ENCODE measurements at places on chromosomes 5 and 9.
A peak's percentile ranks its signal among the peaks of the same experiment; 100 is the strongest.

- DNase-seq: no peak
Measured at GRCh38 chr9:30758726-30759446, 1625.6 kb upstream of the ACO1 start.

- DNase-seq: no peak
Measured at GRCh38 chr5:7925961-7926695, 57.2 kb downstream of the MTRR start.

- no peak for DNase-seq
Measured at GRCh38 chr5:67195406-67196275, 958 bp downstream of the CD180 start.

DNA sequence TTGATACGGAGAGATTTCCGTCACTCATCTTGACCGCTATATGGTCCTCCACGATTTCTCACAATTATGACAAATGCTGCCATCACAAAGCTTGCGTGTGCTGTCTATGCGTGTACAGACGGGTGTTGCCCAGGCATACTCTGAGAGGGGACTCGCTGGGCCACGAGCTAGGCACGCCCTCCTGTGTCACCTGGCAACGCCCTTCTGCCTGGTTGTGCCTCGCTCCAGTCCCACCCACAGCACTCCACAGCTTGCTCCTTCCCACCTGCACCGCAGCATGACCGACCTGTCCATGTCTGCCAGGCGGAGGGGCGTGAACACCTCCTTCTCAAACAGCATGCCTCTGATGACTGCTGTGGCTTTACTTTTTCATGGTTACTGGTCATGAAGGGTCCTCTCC is 55.6 kb downstream of the CAMSAP1 start:
- no peak for DNase-seq

- no peak for DNase-seq
Measured at GRCh38 chr9:4362281-4362680, 62.4 kb upstream of the GLIS3 start.

GRCh38 chr9:93003552-93004407 is 54.7 kb upstream of the SUSD3 start:
- peak; percentile 53 for DNase-seq

GRCh38 chr5:154133591-154133990 is 56.9 kb upstream of the GALNT10 start:
- no peak for DNase-seq

GRCh38 chr5:107329850-107330249 is 340.9 kb downstream of the EFNA5 start:
- DNase-seq: no peak

DNA sequence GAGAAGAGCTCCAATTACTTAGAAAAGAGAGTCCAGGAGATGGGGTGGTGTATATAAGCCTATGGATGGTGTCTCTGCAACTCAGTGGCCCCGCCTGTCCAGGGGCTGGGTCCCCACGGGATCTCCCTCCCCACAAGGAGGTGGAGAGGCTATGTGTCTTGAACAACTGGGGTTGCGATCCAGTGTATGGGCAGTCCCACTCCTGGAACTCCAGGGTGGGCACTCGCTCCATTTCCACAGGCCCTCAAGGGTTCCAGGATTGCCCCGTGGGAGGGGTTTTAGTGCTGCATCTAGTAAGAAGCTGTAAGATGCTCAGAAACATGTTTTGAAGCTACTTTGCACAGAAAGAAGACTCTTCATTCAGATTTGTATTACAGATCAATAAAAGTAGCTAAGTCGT is 558 bp upstream of the SMAD5 start:
- DNase-seq: no peak

GRCh38 chr9:36064448-36065037 is 27.8 kb downstream of the RECK start:
- DNase-seq: no peak

- DNase-seq: no peak
Measured at GRCh38 chr9:3398232-3398648, 127.6 kb downstream of the RFX3 start.

GRCh38 chr5:36878392-36879082 is 2.0 kb downstream of the NIPBL start:
- DNase-seq: no peak

DNA sequence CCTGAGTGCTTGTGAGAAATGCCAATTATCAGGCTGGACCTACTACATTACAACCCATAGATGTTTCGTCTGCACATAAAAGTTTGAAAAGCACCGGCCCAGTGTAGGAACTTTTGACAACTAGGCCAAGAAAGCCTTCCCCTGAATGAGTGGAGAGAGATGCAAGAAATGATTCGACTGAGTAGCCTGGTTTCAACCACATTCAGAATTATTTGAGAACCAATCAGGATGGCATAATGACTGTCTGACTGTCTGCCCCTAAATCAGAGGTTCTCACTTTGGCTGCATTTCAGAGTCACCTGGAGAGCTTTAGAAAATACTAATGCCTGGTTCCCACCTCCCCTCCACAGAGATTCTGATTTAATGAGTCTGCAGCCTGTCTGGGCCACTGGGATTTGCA is 61.1 kb downstream of the FRMD3 start:
- DNase-seq: no peak

GRCh38 chr5:99349787-99350186 is 421.0 kb upstream of the CHD1 start:
- no peak for DNase-seq

DNA sequence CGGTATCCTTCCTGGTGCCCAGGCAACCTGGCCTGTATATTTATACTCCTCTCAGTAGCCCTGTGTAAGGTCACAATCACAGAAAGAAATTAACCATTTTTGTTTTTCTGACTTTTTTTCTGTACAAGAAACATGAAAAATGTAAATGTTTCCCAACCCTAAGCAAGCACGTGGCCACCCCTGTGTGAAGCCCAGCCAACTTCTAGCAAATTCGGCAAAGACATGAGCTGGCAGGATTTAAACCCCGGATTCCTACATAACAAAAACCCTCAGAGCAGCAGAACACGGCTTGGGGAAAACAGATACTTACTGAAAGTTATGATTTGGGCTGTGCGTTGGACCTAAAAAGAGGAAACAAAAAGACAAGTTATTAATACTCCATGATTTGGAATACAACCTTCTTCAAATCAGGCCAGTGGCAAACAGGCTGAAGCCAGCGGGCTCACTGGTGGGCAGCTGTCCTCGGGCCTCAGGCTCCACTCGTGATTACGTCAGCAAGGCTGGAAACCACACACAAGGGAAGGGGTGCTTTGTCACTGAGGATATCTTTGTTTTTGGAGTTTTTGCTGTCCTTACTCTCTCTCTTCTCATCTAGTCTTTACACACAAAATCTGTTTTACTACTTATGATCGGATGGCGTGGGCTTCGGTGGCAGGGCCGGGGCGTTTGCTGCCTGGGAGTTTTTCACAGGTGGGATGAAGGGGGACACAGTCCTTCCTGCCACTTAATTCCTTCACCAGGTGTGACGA is 194.1 kb downstream of the ROR2 start:
- no peak for DNase-seq

All from stimulated activated CD4-positive, alpha-beta T cell treated with anti-CD3 and anti-CD28 coated beads, Interleukin-1b, Interleukin-23, amount 100 ng/mL, for 4 hours (primary cell).